ENCODE measurements at places on chromosomes 6 and 20. TPM values are rescaled to one million over a fixed set of nuclear protein-coding genes. Genes with fewer than 3 reads are reported as not detected.

DNA sequence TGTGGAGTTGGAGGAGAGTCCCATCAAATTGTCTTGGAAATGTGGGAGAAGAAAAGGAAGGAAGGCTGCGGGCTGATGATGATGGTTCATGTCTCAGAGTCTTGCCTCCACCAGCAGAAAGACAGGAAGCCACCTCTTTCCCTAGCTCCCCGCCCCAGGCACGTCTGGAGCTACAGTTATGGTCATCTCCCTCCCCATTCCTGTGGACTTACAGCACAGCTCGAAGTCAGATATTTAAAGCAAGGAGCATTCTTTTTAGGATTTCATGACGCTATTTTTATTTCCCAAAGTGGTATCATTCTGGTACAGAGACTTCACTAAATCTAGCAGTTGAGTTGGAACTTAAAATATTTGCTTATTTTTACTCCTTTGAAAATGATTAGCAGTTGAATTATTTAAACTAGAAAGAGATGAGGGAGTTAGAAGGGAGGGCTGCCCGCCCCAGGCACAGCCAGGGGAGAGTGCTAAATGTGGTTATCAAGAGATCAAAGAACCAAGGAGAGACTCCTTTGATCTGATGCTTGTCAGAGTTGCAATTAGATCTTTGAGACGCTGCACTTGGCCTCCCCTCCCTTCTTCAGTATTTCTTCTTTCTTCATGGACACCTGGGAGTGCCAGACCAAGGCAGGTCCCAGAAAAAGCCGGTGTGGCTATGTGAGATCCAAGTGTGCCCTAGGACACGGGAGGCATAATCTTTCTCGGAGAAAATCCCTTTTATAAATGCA, 199.9 kb upstream of the SOX4 start:
- no peak overlapping the region for H3K27ac ChIP-seq
- H3K36me3 ChIP-seq: no peaks in the 10 kb centered on the region
- H3K4me3 ChIP-seq: no peak overlapping the region
- H3K27me3 ChIP-seq: no peaks in the 10 kb centered on the region
- DNase-seq: no peak

- no peak overlapping the region for H3K27ac ChIP-seq
- no peaks in the 10 kb centered on the region for H3K36me3 ChIP-seq
- no peak for DNase-seq
- H3K27me3 ChIP-seq: no peaks in the 10 kb centered on the region
Observed at GRCh38 chr20:7144464-7144863, 377.0 kb downstream of the BMP2 start.

GRCh38 chr6:151425561-151425960, 26.4 kb downstream of the RMND1 start:
- peaks cover 30% of the 10 kb centered on the region for H3K36me3 ChIP-seq
- H3K27ac ChIP-seq: no peak overlapping the region
- no peaks in the 10 kb centered on the region for H3K4me1 ChIP-seq
- no peak overlapping the region for H3K4me3 ChIP-seq
- H3K27me3 ChIP-seq: no peaks in the 10 kb centered on the region
- no peak for DNase-seq

GRCh38 chr6:154139892-154140291, 100.9 kb downstream of the OPRM1 start:
- no peaks in the 10 kb centered on the region for H3K36me3 ChIP-seq
- peaks cover 3% of the 10 kb centered on the region for H3K27me3 ChIP-seq
- DNase-seq: no peak
- H3K27ac ChIP-seq: no peak overlapping the region
- peaks cover 4% of the 10 kb centered on the region for H3K4me1 ChIP-seq

GRCh38 chr6:168097221-168097620, 18.2 kb upstream of the FRMD1 start:
- no peak overlapping the region for H3K4me3 ChIP-seq
- H3K27ac ChIP-seq: no peak overlapping the region
- no peaks in the 10 kb centered on the region for H3K36me3 ChIP-seq
- no peak for DNase-seq
- H3K4me1 ChIP-seq: no peaks in the 10 kb centered on the region

GRCh38 chr20:51687108-51687507, 81.1 kb downstream of the ATP9A start:
- no peaks in the 10 kb centered on the region for H3K4me1 ChIP-seq
- DNase-seq: no peak
- H3K27me3 ChIP-seq: peaks cover under 1% of the 10 kb centered on the region
- H3K27ac ChIP-seq: no peak overlapping the region
- no peaks in the 10 kb centered on the region for H3K36me3 ChIP-seq

DNA sequence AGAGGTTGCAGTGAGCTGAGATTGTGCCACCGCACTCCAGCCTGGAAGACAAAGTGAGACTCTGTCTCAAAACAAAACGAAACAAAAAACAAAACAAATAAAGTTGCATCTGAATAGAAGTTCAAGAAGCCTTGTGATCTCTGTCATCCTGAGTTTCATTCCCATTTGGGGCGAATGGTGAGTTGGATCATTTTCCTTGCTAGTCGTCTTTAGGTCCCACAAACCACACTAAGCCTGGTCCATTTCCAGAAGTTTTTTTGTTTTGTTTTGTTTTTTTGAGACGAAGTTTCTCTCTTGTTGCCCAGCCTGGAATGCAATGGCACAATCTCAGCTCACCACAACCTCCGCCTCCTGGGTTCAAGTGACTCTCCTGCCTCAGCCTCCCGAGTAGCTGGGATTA, 33.8 kb downstream of the ZNF217 start:
- H3K4me1 ChIP-seq: peaks cover 4% of the 10 kb centered on the region
- no peak for DNase-seq
- no peak overlapping the region for H3K4me3 ChIP-seq
- H3K36me3 ChIP-seq: peaks cover 3% of the 10 kb centered on the region
- no peak overlapping the region for H3K27ac ChIP-seq
- H3K27me3 ChIP-seq: no peaks in the 10 kb centered on the region

- H3K36me3 ChIP-seq: peaks cover 32% of the 10 kb centered on the region
- H3K4me3 ChIP-seq: no peak overlapping the region
- DNase-seq: no peak
- H3K4me1 ChIP-seq: peaks cover 13% of the 10 kb centered on the region
Observed at GRCh38 chr6:149534742-149535141, 11.1 kb downstream of the PPIL4 start.

DNA sequence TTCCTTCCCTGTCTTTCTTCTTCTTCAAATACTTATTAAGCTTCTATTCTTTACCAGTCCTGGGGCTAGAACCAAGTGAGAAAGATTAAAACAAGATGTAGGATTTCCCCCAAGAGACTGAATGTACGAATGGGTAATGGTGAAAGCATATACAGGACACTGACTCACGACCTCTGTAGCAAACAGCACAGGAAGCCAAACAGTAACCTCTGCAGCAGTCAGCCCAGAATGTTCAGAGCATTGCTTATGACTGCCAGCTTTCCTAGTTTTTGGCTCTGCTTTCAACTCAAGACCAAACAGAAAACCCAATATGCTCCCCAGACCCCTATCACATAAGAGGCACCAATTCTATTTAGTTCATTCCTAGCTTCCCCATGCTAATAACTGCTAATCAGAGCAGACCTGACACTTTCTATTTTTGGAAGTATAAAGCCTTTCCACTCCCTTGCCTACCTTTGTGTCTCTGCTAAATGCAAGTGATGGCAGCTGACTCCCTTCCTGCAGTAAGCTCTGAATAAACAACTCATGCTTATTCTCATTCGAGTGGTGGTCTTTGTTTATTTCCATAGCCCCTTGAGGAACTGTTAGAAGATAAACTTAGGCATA, 690.6 kb downstream of the EPM2A start:
- H3K27ac ChIP-seq: no peak overlapping the region
- no peak for DNase-seq
- no peaks in the 10 kb centered on the region for H3K4me1 ChIP-seq
- H3K36me3 ChIP-seq: no peaks in the 10 kb centered on the region

- no peak overlapping the region for H3K4me3 ChIP-seq
- peaks cover 6% of the 10 kb centered on the region for H3K4me1 ChIP-seq
- DNase-seq: no peak
- peaks cover 16% of the 10 kb centered on the region for H3K27me3 ChIP-seq
- H3K27ac ChIP-seq: no peak overlapping the region
Observed at GRCh38 chr20:49549801-49550551, 18.0 kb downstream of the PTGIS start.

DNA sequence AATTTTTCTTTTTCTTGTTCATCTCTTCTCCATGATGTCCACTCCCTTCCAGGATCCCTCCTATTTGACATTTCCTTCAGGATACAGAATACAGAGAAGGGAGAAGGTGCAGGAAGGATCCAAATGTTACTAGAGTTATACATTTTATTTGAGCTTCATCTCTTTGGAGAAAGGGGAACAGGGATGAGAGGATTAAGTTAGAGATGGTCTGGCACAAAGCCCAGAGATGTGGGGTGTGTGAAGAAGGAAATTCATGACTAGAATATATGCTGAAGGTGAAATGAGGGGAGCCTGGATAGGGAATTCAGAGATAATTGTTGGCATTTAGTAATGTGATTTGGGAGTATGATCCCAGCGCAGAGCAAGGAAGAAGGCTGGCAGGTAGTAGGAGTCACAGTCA, 22.5 kb upstream of the SRPK1 start:
- H3K27me3 ChIP-seq: peaks cover 3% of the 10 kb centered on the region
- no peak overlapping the region for H3K4me3 ChIP-seq
- H3K36me3 ChIP-seq: no peaks in the 10 kb centered on the region
- H3K27ac ChIP-seq: no peak overlapping the region
- DNase-seq: no peak

DNA sequence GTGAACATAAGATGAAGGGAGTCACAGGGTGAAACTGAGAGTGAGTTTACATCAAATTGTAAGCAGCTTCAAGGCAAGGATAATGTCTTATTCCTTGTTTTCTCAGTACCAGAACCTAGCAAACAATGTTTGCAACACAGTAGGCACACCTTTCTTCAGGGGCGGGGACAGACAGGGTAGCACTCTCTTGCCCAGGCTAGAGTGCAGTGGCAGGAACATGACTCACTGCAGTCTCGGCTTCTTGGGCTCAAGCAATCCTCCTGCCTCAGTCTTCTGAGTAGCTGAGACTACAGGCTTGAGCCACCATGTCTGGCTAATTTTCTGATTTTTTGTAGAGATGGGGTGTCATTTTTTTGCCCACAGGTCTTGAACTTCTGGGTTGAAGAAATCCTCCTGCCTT, 299.8 kb downstream of the CD83 start:
- no peak for DNase-seq
- no peaks in the 10 kb centered on the region for H3K4me1 ChIP-seq
- no peak overlapping the region for H3K27ac ChIP-seq

DNA sequence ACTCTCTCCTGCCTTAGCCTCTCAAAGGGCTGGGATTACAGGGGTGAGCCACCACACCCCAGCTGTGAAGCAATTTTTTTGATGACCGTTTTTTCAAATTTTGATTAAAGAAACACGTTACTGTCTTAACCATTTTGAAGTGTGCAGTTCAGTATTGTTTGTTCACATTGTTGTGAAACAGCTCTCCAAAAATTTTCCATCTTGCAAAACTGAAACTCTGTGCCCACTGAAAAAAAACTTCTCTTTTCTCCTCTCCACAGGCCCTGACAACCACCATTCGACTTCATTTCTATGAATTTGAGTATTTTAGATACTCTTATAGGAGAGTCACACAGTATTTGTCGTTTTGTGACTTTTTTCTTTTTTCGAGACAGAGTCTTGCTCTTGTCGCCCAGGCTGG, 53.9 kb downstream of the ECT2L start:
- DNase-seq: no peak
- no peaks in the 10 kb centered on the region for H3K4me1 ChIP-seq
- H3K27ac ChIP-seq: no peak overlapping the region
- no peaks in the 10 kb centered on the region for H3K36me3 ChIP-seq
- no peak overlapping the region for H3K4me3 ChIP-seq

GRCh38 chr6:11810039-11810541, 31.5 kb upstream of the ADTRP start:
- no peak overlapping the region for H3K4me3 ChIP-seq
- no peaks in the 10 kb centered on the region for H3K27me3 ChIP-seq
- H3K4me1 ChIP-seq: peaks cover 34% of the 10 kb centered on the region
- no peak for DNase-seq

GRCh38 chr6:124670801-124671200, 291.4 kb upstream of the RNF217 start:
- no peak overlapping the region for H3K27ac ChIP-seq
- no peak for DNase-seq
- H3K36me3 ChIP-seq: no peaks in the 10 kb centered on the region
- no peaks in the 10 kb centered on the region for H3K27me3 ChIP-seq
- no peak overlapping the region for H3K4me3 ChIP-seq

DNA sequence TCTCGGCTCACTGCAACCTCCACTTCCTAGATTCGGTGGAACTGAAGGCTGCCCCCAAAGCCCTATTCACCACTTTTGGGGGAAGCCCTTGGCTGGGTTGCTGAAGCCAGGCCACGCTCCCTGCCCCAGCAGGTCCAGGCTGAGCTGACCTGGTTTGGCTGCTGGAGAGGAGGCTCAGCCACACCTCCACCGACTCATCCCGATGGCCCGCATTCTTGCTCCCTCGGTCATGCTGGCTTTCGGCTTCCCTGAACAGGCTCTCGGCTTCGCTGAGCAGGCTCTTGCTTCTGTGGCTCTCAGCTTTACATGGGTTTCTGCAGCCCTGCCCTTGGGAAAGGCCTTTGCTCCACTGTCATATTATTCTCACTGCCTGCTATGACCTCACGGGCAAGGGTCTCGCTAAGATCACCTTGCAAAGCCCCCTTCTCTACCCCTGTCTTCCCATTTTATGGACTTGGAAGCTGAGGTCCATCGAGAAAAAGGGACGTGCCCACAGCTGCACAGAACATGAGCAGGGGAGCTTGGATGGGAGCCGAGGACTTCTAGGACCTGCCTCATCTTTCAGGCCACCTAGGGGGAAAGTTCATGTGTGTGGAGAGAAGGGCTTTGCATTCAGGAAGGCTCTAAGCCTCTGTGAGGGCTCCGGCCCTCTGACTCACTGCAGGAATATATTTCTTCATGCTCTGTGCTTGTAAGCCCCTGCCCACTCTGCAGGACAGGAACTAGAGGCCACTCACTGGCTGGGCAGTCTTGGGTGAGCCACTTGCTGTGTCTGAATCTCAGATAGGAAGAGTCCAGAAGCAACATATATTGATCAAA, 15.6 kb downstream of the ARHGAP40 start:
- no peaks in the 10 kb centered on the region for H3K4me1 ChIP-seq
- no peaks in the 10 kb centered on the region for H3K36me3 ChIP-seq
- no peak overlapping the region for H3K4me3 ChIP-seq
- DNase-seq: no peak

- H3K36me3 ChIP-seq: no peaks in the 10 kb centered on the region
- H3K27ac ChIP-seq: no peak overlapping the region
- peaks cover 5% of the 10 kb centered on the region for H3K4me1 ChIP-seq
- DNase-seq: no peak
Observed at GRCh38 chr6:36246506-36247268, 23.2 kb upstream of the PNPLA1 start.

Gene B3GAT2
- total RNA-seq: not detected

Gene SAPCD1
- 13.6 TPM for total RNA-seq

Gene SLC52A3
- total RNA-seq: not detected

Gene AVP
- total RNA-seq: not detected

Gene CTAGE9
- total RNA-seq: not detected

Gene ENPP3
- total RNA-seq: 0.49 TPM

Gene TXNDC5
- 49.3 TPM for total RNA-seq

Gene CCN6
- not detected for total RNA-seq

Gene RRAGD
- total RNA-seq: 19.7 TPM

Gene C20orf141
- total RNA-seq: not detected

Gene PROCR
- 2.3 TPM for total RNA-seq

Gene RAB44
- 0.07 TPM for total RNA-seq

Gene MEP1A
- not detected for total RNA-seq
